ENCODE measurements at places on chromosomes 16 and 17. TPM values are rescaled to one million over a fixed set of nuclear protein-coding genes. Genes with fewer than 3 reads are reported as not detected.

Gene MFAP4
- 1.3 TPM for total RNA-seq

DNA sequence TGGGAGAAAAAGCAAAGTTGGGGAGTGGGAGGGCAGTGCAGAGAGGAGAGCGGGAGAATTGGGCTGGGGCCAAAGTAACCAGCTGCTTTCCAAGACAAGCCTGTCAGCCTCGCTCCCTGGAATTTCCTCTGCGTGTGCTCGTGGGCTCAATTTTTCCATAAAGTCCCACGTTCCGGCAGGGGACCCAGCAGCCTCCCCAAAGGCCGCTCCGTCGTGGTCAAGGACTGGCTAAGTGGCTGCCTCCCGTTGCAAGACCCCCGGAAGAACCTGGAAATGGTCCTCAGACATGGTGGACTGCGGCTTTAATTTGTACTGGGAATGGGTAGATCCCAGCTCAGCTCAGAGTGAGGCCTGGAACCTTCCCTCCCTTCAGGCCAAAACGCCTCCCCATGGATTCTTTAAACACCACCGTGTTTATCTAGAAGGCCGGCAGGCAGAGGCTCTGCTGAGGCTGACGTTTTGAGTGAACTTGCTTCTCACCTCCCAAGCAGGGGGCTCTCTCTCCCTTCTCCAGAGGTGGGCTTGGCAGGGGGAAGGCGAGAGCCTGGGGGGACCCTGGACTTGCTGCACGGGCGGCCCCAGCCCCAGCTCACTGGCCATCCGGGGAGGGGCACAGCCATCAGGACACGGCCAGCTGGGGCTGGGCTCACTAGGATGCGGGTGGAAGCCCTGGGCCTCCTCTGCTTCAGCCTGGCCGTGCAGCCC is 190.0 kb downstream of the C16orf95 start:
- DNase-seq: no peak

Gene RRAD
- 36.8 TPM for total RNA-seq

DNA sequence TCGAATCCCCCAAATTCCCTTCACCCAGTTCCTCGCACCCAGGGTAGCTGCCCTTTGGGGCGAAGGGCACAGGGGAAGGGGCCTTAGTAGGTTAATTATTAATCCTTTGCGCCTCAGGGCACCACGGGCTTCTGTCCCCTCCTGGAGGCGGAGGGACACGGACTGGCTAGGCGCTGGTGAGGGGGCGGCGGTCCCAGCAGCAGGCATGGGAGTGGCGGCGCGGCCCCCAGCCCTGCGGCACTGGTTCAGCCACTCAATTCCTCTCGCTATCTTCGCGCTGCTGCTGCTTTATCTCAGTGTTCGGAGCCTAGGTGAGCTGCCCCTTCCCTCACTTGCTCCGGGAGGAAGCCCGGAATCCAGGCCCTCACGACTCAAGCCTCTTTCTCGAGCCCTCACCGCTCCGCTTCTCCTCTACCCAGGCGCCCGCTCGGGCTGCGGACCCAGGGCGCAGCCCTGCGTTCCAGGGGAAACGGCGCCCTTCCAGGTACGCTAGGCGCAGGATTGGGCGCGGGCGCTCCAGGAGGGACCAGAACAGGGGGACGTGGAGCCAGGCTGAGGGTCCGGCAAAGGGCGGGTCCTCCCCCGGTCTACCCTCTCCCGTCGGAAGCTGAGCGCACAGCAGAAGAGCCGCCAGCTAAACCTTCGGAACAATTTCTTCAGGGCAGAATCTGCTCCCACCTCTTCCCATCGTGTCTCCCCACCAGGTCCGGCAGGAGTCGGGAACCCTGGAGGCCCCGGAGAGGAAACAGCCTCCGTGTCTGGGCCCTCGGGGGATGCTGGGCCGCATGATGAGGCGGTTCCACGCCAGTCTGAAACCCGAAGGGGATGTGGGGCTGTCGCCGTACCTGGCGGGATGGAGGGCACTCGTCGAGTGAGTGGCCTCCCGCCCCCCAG is at the start of gene GLTPD2:
TSS of gene GLTPD2 (plus strand) at position 158 of the 894 bp plus-strand sequence. CDS start at position 206, 48 bp downstream.
- DNase-seq: no peak

GRCh38 chr16:15897834-15898254 is 9.4 kb upstream of the CEP20 start:
- no peak for DNase-seq

DNA sequence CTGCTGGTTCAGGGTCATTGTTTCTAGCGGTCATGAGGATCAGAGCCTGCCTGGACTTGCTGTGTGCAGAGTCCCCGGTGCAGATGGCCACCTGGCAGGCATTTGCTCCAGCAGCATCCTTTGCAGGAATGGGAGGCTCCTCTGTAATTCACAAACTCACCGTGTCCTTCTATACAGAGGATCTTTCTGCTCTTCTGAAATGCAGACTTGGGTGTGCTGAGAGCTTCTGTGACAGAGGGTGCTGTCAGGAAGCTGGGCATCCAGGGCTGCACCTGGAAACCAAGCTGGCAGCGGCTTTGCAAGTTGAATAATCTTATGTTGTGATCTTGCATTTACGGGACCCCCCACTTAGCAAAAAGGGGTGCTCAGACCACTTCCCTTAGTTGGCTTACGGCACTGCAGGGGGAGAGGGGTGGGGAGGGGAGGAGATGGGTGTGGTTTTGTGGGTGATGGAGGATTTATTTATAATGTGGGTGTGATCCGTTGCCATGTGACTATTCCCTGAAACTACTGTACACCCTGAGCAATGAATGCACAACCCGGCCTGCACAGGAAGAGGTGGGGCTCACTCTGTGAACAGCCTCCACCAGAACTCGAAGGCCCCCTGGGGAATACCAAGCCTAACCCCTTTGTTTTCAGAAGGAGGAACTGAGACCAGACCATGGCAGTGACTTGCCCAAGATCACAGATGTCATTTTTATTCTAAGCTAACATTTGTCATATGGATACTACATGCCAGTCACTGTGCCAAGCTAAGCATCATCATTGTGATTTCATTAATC is 178.3 kb downstream of the PRKCB start:
- DNase-seq: no peak

DNA sequence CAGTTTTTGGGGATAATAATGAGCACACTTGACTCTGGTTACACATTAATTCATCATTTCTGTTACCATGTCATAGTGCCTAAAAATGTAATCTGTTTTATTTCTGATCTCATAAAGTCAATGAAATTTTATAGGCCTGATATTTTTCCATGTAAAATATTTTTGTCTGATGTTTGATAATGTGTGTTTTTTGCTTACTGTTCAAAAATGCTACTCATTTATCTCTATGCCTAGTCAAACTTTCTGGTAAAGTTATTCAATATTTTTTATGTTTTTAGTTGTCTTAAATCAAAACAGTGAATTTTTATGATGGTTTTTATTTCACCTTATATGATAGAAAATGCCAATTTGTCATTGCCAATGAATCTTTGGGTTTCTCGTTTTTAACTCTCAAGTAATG is 147.0 kb downstream of the AHSP start:
- DNase-seq: no peak

- DNase-seq: no peak
These were observed 57.2 kb downstream of the NACA2 start for GRCh38 chr17:61533797-61534196.

- no peak for DNase-seq
These were observed 2.5 kb downstream of the RSL1D1 start for GRCh38 chr16:11848842-11849241.

DNA sequence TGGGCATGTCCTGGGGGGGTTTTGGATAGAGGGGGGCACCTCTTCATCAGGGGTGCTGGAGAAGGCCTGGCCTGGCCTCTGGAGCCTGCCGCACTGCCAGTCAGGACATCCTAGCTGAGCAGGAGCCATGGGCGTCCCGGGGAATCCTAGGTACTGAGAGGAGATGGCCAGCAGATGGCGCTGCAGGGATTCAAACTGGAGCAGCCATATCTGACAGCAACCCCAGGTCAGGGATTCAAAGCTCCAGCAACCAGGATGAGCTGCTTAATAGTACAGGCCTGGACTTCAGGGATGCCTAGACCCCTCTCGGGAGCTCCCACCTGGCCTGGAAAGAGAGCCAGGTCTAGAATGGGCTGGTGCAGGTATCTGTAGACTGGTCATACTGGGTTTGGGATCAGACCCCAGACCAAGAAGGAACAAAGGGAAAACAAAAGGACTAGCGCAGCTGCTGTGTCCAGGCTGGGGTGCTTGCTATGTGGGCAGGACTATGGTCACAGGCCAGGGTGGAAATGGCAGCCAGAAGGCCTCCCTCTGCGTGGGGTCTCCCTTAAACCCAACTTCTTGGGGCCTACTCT is 306.9 kb upstream of the RBFOX1 start:
- DNase-seq: no peak

DNA sequence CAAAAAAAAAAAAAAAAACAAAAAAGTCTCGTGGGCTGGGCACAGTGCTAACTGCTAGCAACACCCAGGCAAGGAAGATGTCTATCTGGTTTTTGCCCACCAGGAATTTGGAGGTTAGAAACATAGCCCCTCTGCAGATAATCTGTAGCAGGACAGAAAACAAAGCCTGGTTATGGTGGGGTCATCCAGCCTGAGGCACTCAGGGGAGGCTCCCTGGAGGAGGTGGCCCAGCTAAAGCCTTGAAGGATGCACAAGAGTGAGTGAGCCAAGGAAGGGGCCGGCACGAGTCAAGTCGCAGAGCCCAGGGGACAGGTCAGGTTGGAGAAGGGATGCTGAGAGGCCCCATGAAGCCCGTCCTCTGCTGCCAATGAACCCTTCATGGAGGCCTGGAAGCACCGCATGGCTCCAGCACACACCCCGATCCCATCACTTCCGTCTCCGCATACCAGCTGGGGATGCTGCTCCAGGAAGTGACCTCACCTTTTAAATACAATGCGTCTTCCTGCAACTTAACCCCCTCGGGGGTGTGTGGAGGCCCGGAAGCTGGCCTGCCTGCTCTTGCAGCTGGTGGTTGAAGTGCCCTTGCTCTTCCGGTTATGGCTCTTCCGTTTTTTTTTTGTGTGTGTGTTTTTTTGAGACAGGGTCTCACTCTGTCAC is 86.5 kb downstream of the ENGASE start:
- no peak for DNase-seq

Gene TVP23A
- total RNA-seq: 0.21 TPM

DNA sequence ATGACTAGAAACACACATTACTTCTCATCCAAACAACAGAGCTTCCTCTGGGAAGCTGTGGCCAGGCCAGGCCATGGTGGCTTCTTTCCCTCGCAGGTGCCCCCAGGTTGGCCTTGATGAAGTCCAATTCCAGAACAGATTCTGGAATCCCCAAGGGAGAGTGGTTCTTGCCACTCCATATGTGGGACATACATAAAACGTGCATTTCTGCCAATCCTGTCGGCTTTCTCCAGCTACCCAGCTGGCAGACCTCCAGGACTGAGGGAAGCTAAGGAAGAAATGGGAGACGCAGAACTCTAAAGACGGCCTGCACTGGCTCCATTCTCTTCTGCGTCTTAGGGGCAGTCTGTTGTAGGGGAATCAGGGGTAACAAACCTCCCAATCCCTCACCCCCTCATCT is 219.2 kb upstream of the CDH5 start:
- no peak for DNase-seq

All from kidney epithelial cell (primary cell).